ENCODE measurements at places on chromosomes 5 and 9.

DNA sequence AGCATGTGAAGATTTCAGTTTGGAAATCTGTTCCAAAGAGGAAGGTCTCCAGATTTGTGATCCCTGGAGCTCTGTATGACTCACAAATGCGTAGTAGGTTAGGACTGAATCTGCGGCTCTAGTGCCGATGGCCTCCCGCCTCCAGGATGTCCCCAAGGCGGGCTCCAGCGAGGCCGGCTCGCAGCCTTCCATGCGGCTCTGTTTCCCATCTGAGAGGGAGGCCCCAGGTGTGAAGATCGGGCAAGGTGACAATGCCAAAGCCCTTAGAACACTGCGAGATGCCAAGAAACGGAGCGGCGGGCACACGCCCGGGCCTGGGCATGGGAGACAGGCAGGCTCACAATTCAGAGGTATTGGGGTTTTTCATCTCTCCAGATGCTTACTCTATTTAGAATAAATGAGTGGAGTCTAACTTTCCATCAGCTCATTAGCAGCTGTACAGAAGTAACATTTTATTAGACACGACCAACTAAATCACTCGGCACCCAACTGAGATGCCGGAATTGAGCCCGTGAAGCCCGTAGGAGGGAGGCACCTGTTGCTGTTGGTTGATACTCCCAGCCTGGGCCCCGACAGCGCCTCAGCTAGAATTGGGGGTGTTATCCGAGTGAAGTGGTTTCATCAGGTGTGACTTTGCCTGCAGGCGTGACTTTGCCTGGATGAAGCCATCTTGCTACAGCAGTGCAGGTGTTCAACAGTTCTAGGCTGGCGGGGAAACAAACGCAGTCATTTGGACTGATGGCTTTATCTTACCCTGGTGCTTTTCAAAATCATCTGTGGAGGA, 7.4 kb upstream of the MRPS2 start:
- DNase-seq = no peak

GRCh38 chr5:73183481-73183891, 10.5 kb downstream of the TMEM174 start:
- no peak for DNase-seq

- DNase-seq = no peak
These were observed 21.0 kb upstream of the WWC1 start for GRCh38 chr5:168270476-168270875.

- no peak for DNase-seq
These were observed 12.3 kb upstream of the MAP3K1 start for GRCh38 chr5:56803025-56803424.

GRCh38 chr9:10443868-10444204, 169.0 kb downstream of the PTPRD start:
- no peak for DNase-seq

GRCh38 chr5:18712936-18713485, 1078.8 kb downstream of the TAF11L14 start:
- DNase-seq = no peak

DNA sequence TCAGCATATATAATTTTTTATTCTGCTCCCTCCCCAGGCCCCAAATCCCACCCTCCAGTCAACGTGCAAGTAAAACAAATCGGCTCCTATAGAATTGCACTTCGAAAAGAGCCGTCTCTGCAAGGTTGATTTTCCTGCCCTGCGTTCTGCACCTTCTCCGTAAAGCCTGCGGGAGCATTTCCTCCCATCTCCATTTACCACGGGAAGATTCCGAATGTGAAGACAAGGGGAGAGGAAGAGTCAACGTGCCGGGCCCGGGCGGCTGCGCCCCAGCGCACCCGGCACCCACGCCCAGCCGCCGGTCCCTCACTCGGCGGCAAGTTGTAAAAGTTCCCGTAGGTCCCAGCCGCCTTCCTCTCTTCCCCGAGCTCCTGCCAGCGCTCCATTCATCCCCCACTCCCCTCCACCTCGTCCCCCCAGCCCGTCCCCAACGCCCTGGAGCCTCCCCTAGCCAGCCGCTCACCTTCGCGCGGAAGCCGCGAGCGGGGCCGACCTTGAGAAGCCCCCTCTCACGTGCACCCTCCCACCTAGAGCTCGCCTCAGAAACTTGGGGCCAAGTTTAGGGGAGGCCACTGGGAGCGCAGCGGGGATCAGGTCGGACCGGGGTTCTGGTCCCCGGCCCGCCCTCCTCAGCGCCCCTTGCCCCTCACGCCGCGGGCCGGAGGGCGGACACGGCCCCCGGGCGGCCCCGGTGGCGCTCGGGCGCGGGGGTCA, 431 bp downstream of the BNC2 start:
- no peak for DNase-seq

GRCh38 chr5:93303291-93303691, 277.7 kb downstream of the NR2F1-AS1 start:
- no peak for DNase-seq

GRCh38 chr9:75169623-75170022, 81.3 kb downstream of the OSTF1 start:
- no peak for DNase-seq

DNA sequence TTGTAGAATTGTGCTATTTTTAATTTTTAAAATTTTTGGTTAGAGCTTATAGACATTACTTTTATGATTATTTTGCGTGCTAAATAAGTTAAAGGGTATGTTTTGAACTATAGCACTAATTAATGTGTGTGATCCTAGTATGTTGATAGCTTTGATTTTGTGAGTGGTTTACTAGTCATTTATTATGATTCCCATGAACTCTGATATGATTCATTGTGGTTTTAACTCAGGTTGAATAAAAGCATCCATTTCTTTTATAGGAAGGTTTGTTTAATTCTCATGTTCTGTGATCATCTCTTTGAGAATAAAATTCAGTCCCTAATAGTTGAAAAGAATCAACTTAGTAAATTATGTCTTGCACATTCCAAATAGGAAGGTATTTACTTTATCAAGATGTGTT, 22.5 kb downstream of the C5orf22 start:
- DNase-seq = no peak

DNA sequence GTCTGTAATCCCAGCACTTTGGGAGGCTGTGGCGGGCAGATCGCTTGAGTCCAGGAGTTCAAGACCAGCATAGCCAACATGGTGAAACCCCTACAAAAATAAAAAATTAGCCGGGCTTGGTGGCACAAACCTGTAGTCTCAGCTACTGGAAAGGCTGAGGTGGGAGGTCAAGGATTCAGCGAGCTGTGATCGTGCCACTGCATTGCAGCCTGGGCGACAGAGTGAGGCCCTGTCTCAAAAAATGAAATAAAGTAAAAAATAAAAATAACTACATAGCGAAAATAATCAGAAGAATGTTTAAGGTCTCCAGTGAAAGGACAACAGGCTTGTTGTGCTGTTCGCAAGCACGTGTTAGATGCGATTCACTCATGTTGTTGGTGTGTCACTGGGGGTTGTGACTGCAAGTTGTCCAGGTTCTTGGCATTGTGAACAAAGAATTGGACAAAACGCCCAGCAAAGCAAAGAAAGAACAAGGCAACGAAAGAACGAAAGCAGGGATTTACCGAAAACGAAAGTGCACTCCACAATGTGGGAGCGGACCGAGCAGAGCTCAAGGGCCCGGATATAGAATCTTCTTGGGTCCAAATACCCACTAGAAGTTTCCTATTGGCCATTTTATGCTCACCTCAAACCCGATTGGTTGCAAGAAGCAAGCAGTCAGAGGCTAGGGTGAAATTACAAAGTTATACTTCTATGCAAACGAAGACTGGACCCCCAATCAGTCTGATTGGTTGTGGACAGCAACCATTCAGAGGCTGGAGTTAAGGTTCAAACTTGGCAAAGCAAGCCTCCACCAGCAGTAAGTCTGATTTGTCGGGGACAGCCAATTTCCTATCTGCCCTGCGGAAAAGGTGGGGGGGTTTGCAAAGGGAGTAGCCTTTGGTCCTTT, 844 bp upstream of the MCCC2 start:
- DNase-seq = no peak

GRCh38 chr5:134945041-134945440, 22.7 kb upstream of the CATSPER3 start:
- DNase-seq = no peak

- DNase-seq = no peak
These were observed at the start of gene CARD19 for GRCh38 chr9:93096131-93096802. TSS of gene CARD19 (plus strand) at chr9:93096217. CDS start at chr9:93096346, 129 bp downstream.

DNA sequence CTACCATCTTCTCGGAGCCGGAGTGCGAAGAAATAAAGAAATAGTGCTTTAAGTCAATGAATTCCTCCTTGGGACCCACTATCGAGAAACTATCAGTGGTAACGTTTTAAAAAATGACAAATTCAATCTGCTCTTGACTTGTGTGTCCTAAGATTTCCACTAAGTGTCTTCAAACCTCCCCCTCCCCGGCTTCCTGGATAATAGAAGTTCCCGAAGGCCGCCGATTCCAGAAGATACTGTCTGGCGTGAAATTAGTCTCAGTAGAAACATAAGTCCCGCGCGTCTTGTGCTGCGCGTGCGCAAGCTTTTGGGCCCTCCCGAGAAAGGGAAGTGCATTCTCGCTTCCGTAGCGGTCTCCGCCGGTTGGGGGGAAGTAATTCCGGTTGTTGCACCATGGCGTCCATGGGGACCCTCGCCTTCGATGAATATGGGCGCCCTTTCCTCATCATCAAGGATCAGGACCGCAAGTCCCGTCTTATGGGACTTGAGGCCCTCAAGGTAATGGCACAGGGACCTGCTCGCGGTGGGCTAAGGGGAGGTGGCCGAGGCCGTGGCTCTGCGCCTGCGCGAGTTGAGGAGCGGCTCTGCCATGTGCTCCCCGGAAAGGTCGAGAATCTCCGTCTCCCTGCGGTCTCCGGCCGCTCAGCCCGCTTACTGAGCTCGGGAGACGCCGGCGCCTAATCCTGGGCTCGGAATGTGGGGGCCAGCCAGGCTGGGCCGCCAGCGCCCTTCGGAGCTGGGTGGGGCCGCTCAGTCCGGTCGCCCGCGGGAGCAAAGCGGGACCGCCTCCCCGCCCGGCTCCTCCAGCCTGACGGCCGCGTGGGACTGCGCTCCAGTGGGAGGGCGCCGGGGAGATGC, at the start of gene CCT5:
Gene CCT5 (plus strand): TSS at position 333 of the 858 bp plus-strand sequence. CDS start 61 bp downstream, at position 394.
- DNase-seq = peak; percentile 71

DNA sequence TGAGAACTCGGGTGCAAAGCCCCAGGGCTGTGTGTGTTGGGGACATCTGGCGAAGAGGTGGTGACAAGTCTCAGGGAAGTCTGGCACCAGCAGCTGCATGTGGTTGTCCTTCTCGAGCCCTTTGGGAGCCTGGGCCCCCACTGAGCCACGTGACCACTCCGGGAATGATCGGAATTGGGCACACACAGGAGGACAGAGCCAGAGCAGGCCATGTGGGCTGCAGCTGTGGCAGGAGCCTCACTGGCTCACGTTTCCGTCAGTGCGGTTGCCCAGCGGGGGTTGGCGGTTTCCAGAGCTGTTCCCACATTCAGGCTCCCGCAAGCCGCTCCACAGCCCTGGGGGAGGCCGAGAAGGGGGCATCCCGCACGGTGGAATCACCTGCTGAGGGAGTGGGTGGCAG, 6.8 kb upstream of the CEL start:
- DNase-seq = no peak

DNA sequence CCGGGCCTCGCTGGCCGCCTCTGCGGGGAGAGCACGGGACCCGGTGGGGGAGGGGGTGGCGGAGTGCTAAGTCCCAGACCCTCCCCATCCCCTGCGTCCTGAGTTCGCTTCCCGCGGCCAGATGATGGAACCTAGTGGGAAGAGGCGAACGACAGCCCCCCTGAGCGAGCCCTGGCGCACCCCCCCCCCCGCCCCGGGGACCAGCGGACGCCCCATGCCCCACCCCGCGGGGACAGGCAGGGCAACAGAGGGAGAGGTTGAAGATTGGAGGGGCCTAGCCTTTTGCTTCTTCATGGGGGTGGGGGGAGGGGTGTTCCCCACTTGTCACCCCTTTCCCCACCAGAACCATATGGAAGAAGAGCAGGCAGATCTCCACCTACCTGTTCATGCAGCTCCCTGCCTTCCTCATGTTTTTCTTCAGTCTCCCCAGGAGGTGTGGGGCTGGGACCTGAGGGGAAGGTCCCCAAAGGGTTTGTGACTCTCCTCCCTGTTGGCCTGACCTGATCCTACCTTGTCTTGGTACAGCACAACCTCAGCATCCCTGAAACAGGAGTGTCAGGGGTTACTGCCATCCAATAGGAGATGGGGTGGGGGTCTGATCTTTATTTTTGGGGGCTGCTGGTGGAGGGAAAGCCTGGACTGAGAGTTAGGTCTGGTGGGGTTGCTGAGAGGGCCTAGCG, 485 bp downstream of the FAM53C start:
- DNase-seq = no peak
